Fibroblast of the aortic adventitia (primary cell): ENCODE measurements at places on chromosomes 1 and 21. TPM values are rescaled to one million over a fixed set of nuclear protein-coding genes. Genes with fewer than 3 reads are reported as not detected.
A peak's percentile ranks its signal among the peaks of the same experiment; 100 is the strongest.

DNA sequence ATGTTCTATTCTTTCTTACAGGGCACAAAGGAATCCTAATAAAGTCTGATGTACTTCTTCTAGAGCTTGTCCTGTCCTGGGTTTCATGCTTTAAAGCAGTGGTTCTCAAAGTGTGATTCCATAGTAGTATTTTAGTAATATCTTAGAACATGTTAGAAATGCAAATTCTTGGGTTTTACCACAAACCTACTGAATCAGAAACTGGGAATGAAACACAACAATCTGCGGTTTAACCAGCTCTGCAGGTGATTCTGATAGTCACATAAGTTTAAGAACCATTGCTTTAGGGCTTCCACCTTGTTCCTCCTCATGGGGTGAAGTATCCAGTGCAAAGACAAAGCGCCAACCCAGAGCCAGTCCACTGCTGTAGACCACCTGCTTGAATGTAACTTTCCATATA, 41.1 kb downstream of the NGF start:
- DNase-seq: no peak

DNA sequence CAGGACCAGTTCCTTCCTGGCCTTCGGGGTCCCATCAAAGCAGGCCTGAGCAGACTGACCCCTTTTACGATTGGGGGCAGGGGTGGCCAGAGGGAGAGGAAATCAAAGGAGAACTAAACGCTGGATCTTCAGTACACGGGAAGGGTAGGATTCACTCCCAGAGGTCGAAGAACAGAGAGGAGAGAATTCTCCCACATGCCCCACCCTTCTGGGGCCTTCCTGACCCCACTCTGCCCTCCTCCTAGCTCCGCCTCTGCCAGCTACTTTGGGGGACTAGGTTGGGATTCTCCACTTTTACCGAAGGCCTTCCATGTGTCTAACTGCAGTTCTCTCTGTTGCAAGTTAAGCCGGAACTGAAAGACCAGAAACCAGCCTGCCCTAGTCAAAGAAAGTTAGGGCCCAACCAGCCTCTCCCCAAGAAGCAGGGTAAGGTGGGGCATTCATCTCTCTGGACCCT, 654 bp upstream of the ARHGEF2 start:
- DNase-seq: peak; percentile 52

DNA sequence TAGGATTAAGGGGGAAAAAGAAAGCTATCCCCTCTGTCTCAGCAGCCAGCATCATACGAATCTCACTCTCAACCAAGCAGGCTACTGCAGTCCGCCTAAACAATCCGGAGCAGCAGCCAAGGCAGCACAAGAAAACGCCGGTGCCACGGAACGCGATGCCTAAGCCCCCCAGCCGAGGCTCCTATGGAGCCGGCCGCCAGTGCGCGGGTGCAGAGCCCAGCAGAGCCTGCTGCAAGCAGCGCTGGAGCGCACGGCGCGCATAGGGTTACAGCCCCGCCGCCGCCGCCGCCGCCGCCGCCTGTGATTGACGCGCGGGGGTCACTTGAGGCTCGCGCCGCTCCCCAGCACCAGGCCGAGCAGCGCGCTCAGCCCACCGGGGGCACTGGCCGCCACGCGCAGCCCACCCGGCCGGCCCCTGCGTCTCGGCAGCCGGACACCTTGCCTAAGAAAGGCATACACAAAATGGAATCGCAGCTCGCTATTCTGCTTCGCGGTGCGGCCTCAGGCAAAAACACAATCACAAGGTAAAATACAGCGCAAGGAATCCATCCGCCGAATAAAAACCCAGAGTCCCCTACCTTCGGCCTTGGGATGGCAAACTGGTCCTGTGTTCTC, 780 bp downstream of the HIVEP3 start:
- peak; percentile 25 for DNase-seq

The ZNF672 gene
- total RNA-seq: 12.9 and 14.0 TPM in 2 replicates

- peak; percentile 36 for DNase-seq
Measured at GRCh38 chr1:8831340-8831739, 13.9 kb upstream of the RERE start.

DNA sequence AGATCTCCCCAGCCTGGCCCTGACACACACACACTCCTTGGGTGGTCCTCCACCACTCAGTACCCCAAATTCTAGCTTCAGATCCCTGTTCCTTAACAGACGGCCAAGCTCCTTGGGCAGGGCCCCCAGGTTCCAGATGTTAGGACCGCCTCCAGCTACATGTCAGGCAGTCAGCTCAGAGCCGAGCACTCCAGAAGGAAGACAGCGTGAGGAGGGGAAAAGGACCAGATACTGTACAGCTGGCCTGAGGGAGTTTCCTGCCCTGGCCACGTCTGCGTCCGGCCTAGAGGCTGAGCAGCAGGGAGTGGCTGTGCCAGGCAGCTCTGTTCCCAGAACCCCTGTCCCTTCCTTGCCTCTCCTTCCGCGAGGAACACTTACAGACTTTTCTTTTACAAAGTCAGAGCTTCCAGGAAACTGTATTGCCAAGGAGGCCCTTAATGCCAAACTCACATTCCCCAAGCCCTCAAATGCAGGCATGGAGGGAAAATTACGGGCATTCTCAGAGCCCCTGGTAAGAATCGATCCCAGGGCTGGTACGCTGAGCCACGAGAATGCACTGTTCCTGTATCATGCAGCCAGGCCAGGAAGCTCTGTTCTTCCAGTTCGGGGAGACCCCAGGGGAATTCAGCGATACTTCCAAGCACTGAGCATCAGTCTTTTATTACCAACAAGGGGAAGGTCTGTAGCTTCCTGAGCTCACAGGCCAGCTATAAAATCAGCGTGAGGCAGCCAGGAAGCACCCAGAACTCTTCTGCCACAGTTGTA, 45.2 kb upstream of the CNTN2 start:
- DNase-seq: peak; percentile 11

GRCh38 chr1:207644852-207645634, at the start of gene CR1L:
CR1L (plus strand) TSS chr1:207645133; CDS start chr1:207645234, 101 bp downstream.
- DNase-seq: peak; percentile 33

The S100A3 gene
- total RNA-seq: 4.3 TPM in 1 of 2 replicates, not detected in the other

GRCh38 chr1:158121604-158122254, 59.0 kb upstream of the CD1D start:
- DNase-seq: peak; percentile 59

DNA sequence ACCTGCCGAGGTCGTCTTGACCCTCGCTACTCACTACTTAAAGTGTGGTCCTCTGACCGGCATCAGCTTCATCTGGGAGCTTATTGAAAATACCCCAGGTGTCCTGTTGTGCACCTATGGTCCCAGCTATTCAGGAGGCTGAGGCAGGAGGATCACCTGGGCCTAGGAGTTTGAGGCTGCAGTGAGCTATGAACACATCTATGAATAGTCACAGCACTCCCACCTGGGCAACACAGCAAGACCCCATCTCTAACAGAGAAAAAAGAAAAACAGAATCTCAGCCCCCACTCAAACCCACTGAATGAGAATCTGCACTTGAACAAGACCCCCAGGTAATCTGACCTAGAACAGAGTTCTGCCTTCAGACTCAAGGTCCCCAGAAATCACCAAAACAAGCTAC, 8.7 kb upstream of the OLIG1 start:
- DNase-seq: no peak

The ACTRT2 gene
- not detected in 2 replicates for total RNA-seq

GRCh38 chr1:98919211-98919610, 85.5 kb downstream of the PLPPR5 start:
- no peak for DNase-seq

The SPRR2F gene
- total RNA-seq: not detected in 2 replicates

GRCh38 chr21:45470773-45471524, 66.0 kb downstream of the COL18A1 start:
- DNase-seq: peak; percentile 92

GRCh38 chr1:75612976-75613375, 2.1 kb upstream of the SLC44A5 start:
- no peak for DNase-seq

DNA sequence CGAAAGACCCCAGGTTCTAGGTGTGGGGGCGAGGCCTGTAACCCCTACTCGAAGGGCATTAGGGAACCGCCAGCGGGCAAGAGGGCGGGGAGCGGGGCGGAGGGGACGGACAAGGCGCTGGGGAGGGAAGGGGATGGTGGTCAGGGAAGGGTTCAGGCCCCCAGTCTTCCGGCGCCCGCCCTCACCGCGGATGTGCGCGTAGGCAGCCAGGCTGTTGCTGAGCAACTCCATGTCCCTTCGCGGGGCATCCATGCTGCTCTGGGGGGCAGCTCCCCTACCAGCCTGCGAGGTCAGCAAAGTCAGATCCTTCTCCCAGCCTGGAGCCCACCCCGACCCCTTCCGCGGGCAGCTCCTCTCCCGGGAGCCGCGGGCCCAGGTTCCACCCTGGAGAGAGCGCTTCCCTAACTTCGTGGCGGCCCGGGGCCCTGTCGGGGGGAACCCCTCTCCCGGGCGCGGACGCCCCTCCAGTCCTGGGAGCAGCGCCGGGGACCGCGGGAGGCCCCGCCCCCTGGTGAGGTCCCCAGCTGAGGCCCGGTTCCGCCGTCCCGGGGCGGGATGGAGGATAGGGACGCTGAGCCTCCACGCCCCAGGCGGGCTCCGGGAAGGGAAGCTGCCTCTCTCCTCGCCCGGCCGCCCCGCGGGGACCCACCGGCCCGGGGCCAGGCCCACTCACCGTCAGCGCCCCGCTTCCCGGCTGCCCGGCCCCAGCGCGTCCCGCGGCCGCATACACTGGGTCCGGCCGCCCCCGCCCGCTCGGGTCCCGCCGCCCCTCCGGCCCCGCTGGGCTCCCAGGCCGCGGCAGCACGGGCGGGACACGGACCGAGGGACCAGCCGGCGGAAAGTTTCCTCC, 434 bp downstream of the EVA1B start:
- DNase-seq: peak; percentile 58

The CYP4X1 gene
- total RNA-seq: 2.1 and 3.3 TPM in 2 replicates

The CDCA8 gene
- 0.25 and 12.8 TPM in 2 replicates for total RNA-seq

The PERM1 gene
- 0.57 TPM in 1 of 2 replicates, not detected in the other for total RNA-seq

DNA sequence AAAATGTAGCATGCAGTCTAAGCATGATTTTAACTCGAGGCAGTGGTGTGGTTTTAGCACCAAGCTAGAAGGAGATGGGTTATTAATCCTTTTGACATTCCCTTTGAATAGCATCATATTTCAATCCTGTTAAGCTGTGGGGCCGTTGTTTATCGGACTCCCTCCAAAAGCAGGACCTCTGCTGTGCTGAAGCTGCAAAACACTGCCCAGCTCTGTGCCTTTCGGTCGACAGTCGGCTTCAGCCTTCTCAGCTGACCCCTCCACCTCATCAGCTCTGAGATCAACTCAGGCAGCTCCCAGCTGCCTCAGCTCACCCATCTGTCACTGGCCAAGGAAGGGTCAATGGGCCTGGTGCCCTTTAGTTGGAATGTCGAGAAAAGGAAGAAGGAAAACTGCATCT, 95.5 kb downstream of the KAZN start:
- no peak for DNase-seq

- no peak for DNase-seq
Measured at GRCh38 chr1:227785094-227785804, 30.2 kb upstream of the PRSS38 start.

- no peak for DNase-seq
Measured at GRCh38 chr1:166969074-166969677, 6.2 kb downstream of the ILDR2 start.

GRCh38 chr1:73604211-73604610, 593.8 kb downstream of the LRRIQ3 start:
- DNase-seq: no peak

- no peak for DNase-seq
Measured at GRCh38 chr1:240352769-240353168, 259.2 kb downstream of the GREM2 start.

DNA sequence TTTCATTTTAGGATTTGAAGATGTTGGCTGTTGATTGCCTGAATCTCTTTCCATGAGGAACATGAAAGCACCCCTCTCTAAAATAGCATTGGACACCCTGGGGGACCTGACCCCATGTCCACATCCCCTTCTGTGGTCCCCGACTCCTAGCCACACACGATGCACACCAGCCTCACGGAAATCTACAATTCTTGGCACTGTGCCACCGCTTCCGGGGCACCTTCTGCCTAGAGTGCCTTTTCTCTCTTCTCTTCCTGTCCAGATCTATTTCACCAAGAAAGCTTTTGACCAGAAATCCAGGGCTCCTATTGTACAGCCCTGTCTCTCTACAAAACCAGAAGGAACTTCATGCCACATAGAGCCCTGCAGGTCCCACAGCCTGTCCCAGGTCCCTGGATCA, 50.3 kb downstream of the MYSM1 start:
- DNase-seq: no peak

DNA sequence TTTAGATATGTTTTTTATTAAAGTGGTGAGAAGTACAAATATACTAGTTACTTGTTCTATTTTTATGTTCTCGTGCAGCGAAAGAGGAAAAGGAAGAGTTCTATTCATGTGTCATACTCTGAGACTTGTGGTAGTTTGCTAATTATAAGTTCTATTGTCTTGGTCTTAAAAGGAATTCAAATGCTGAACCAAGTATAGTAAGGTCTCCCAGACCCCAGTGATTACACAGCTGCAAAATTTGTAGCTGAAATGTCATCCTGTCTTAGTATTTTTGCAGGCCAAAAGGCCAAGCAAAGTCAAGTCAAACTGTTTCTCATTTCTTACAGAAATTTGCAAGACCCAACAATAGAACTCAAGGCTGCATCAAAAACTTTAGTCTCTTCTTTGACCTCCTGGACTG, 268.7 kb downstream of the CHRM3 start:
- no peak for DNase-seq

DNA sequence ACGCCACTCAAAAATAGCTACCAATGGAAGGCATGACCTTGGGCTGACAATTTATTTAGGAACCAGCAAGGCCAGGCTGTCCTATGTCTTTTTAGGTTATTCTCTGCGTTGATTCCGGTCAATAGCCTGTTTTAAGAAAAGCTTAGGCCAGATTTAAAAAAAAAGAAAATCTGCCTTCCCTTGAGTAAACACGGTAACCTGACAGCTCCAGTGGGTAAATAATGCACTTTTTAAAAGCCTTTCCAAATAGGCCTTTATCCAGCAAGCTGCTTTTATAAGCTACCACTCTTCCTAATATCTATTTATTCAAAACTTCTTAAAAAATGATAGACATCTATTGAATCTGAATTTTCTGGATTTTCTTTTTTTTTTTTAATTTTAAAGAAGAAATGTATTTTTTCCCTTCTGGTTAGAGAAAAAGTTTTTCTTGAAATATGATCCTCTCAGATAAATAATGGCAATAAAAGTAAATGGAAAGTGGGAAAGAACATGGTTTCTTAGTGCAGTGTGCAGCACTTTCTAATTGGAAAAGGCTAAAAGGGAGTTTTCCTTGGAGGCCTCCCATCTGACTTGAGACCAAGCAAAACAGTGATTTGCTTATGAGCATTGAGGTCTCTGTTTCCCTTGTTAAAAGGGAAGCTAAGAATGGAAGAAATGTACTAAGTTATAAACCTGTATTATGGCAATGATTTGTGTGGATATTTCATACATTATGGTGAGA, 281.0 kb upstream of the RUNX1 start:
- DNase-seq: peak; percentile 68

GRCh38 chr1:53636621-53637171, 102.3 kb downstream of the GLIS1 start:
- no peak for DNase-seq

- peak; percentile 77 for DNase-seq
Measured at GRCh38 chr21:45721671-45722070, 78.1 kb downstream of the PCBP3 start.

GRCh38 chr1:70475023-70475422, 64.0 kb downstream of the CTH start:
- DNase-seq: peak; percentile 39
